Neural crest cell (in vitro differentiated cells): ENCODE measurements at places on chromosomes 4 and X. TPM values are rescaled to one million over a fixed set of nuclear protein-coding genes. Genes with fewer than 3 reads are reported as not detected.

SPANXA1 gene
- not detected in 2 replicates for total RNA-seq

DCX gene
- 80.8 and 86.4 TPM in 2 replicates for total RNA-seq

SORBS2 gene
- 34.5 and 42.3 TPM in 2 replicates for total RNA-seq

C4orf51 gene
- not detected in 2 replicates for total RNA-seq

DNA sequence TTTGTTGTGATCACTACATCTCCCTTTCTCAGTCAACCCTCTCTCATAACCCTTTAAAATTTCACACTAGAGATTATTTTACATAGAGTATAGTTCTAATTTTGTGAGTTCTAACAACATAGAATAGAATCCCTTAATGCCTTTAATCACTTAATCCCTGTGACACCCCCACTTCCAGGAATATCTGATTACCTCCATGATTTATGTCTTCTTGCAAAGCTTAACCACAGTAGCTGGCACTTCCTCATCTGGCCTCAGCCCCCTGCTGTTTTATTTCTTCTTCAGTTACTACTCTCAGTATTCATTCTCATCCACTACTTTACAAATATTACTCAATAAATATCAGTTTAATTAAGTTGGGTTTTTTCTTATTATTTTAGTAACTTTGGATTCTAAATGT lies 340.9 kb downstream of the CENPC start:
- no peaks in the 10 kb centered on the region for H3K36me3 ChIP-seq
- no peak overlapping the region for H3K4me3 ChIP-seq
- H3K27me3 ChIP-seq = no peaks in the 10 kb centered on the region
- no peaks in the 10 kb centered on the region for H3K4me1 ChIP-seq
- H3K27ac ChIP-seq = no peak overlapping the region

- no peaks in the 10 kb centered on the region for H3K36me3 ChIP-seq
- H3K27me3 ChIP-seq = no peaks in the 10 kb centered on the region
- H3K4me3 ChIP-seq = peak overlapping the region; percentile 54
- H3K4me1 ChIP-seq = peaks cover 38% of the 10 kb centered on the region
- no peak for DNase-seq
Observed at GRCh38 chr4:6961496-6962210, 52.0 kb downstream of the TBC1D14 start.

DNA sequence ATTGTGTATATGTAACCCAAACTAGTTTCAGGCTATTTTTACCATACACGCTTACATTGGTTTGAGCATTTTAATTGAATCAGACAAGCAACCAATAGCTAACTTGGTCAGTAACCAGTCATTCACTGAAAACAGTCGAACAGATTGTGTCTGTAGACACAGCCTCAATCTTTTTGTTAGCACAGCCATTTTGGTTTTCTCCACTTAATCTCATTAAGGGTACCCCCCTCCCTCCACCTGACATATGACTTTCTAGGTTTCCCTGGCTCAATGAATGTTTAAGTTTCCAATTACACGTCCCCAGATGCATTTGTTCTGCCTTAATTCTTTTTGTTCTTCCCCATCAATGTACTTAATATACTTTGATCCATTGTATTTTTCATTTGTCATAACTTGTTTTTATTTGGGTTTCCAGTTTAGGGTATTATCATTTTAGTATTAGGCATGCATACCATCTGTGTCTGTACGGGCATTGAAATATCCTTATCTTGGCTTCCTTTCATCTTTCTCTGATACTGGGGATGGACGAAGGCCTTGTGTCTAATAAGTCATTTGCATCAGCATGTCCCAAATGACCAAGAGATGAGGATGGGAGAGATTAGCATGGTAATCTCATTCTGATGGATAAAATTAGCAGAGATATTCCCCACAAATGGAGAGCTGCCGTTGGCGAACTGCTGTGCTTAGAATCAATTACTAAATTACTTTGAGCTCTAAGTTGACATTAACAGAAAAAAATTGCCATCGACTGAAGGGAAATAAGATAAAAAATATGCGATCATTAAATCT lies 35.9 kb upstream of the PHOX2B start:
- DNase-seq = no peak
- peaks cover 49% of the 10 kb centered on the region for H3K4me1 ChIP-seq
- H3K36me3 ChIP-seq = no peaks in the 10 kb centered on the region
- H3K27me3 ChIP-seq = peaks cover 2% of the 10 kb centered on the region

DNA sequence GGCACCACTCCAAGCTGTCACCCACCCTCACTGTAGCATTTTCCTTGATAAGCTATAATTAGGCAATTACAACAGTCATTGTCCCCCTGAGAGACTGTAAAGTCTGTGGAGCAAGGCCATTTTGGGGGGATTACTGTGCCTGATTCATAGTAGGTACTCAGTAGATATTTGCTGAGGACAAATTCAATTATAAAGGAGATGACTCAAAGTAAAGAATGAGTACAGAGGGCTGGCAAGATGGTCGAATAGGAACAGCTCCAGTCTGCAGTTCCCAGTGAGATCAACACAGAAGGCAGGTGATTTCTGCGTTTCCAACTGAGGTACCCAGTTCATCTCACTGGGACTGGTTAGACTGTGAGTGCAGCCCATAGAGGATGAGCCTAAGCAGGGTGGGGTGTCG lies 42.0 kb downstream of the MAOB start:
- H3K36me3 ChIP-seq = no peaks in the 10 kb centered on the region
- no peak overlapping the region for H3K27ac ChIP-seq
- no peaks in the 10 kb centered on the region for H3K27me3 ChIP-seq
- peaks cover 4% of the 10 kb centered on the region for H3K4me1 ChIP-seq
- no peak for DNase-seq

GRCh38 chr4:81685104-81685503 lies 213.4 kb upstream of the RASGEF1B start:
- H3K36me3 ChIP-seq = no peaks in the 10 kb centered on the region
- no peak for DNase-seq
- H3K27ac ChIP-seq = no peak overlapping the region
- H3K4me1 ChIP-seq = no peaks in the 10 kb centered on the region
- H3K27me3 ChIP-seq = peaks cover 13% of the 10 kb centered on the region

GRCh38 chrX:13401724-13402123 lies 81.9 kb upstream of the ATXN3L start:
- H3K27me3 ChIP-seq = no peaks in the 10 kb centered on the region
- H3K4me3 ChIP-seq = no peak overlapping the region

- no peaks in the 10 kb centered on the region for H3K36me3 ChIP-seq
- H3K4me3 ChIP-seq = no peak overlapping the region
- H3K27ac ChIP-seq = no peak overlapping the region
- DNase-seq = no peak
- no peaks in the 10 kb centered on the region for H3K27me3 ChIP-seq
Observed at GRCh38 chr4:125041372-125041930, 273.3 kb upstream of the FAT4 start.

DNA sequence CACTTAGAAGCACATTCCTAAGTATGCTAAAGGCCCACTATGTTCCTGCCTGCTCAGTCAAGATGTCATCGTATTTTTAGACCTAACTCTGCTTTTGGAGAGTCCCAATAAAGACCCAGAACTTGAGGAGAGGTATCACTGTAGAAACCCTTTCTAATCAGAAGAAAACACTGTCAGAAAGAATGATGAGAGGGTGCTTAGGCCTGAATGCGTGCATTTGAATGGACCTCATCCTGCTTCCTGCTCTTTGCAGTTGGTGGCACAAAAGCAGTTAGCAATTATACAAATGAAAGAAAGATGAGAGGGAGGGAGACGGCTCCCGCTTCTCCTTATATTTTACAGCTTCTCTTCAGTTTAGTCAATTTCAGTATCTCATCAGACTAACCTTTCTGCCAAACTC lies 987.2 kb downstream of the CCSER1 start:
- H3K36me3 ChIP-seq = no peaks in the 10 kb centered on the region
- H3K27ac ChIP-seq = no peak overlapping the region
- H3K4me3 ChIP-seq = no peak overlapping the region
- no peak for DNase-seq
- H3K4me1 ChIP-seq = no peaks in the 10 kb centered on the region
- no peaks in the 10 kb centered on the region for H3K27me3 ChIP-seq

GRCh38 chr4:184825141-184825895 lies 450 bp downstream of the ACSL1 start:
- no peak overlapping the region for H3K27ac ChIP-seq
- peak; percentile 20 for DNase-seq
- peaks cover 78% of the 10 kb centered on the region for H3K27me3 ChIP-seq
- H3K4me3 ChIP-seq = peak overlapping the region; percentile 92
- H3K36me3 ChIP-seq = no peaks in the 10 kb centered on the region
